ENCODE measurements at places on chromosomes 2 and 18.

DNA sequence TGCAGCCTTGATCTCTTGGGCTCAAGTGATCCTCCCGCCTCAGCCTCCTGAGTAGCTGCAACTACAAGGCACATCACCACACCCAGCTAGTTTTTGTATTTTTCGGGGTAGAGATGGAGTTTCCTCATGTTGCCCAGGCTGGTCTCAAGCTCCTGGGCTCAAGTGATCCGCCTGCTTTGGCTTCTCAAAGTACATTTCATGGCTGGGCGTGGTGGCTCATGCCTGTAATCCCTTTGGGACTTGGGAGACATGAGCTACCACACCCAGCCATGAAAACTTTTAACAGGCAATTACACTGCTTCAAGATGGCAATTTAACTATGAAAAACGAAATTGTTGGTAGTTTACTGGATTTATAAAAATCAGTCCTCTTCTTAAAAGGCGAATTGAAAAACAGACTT lies 69.7 kb downstream of the MEP1B start:
- no peak for DNase-seq

DNA sequence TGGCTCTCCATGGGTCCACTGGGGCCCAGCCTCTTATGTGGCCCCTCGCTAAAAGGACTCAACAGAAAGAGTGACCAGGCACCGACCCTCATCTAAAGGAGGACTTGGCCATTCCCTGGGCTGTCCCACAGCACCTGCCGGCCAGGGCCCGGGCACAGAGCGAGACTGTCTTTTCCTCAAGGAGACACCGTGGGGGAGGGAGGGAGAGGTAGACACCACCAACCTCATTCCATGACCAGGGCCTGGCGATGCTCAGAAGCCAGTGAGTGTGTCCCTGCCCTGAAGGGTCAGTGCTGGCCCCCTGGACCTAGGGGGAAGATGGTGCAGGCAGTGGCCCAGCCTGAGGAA lies 39.8 kb upstream of the ALPP start:
- DNase-seq: no peak

DNA sequence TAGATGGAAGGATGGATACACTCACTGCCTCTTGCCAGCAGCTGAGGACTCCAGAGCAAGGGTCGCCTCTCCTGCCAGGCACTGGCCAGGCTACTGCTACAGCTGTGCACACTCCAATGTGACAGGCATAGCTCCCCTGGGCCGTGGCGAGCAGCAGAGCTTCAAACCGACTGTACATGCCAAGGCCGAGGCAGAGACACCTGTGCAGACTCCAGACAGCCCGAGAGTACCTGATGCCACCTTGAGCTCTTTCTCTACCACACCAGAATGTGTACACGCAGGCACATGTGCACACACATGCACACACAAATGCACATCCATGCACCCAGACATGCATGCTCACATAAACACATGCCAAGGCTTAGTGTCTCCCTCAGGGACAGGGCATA lies 508.3 kb upstream of the MYT1L start:
- no peak for DNase-seq

GRCh38 chr2:157930728-157931127 lies 54.6 kb upstream of the ACVR1 start:
- DNase-seq: no peak

DNA sequence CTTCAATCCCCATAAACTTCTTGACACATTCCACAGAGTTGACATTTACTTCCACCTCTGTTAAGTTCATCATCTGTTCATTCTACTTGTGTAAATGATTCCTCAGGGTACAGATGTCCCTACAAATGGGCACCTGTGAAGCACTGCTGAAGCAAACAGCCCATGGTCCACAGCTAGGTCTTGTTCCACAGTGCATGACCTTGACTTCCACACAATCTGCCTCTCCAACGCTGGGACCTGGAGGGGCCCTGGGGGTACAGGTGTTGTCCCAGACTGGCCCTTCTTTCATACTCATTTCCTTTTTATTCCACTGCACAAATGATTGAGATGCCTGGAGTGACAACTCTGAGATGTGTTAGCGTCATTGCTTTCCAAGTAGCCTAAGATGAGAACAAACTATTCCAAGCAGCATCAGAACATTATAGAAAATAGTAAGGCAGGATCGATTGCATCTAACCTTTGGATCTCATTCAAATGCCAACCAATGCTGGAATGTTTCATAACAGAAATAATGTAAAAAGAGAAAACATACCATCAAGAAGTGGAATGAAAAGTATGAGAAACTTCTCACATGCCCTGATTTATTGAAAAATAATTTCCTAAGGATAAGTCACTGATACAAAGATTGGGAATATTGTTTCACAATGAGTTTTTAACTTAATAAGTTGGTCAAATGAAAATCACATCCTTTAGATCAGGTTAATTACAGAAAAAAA lies 31.2 kb downstream of the PIEZO2 start:
- DNase-seq: no peak

GRCh38 chr2:239991689-239992314 lies 33.3 kb downstream of the NDUFA10 start:
- peak; percentile 34 for DNase-seq

DNA sequence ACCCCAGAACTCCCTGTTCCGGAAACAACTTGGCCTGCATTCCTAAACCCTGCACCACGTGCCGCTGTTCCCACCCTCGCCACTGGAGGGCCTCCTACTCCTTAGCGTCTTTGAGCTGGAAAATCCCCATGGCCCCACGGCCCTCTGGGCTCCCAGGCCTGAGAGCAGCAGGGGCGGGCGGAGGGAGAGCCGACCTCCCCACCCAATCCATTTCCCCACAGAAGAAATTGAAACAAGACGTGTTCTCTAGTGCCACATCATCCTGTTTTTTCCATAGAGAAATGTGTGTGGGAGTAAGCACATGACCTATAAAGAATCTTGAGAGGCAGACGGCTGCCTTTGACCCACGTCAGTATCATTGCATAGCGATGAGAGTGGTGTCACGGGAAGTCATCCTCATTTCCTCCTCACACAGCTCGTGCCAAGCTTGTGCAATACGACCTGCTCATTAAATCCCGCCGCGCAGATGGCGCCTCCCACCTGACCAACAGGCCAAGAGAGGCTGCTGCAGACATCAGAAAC lies 79.2 kb downstream of the LAMA1 start:
- peak; percentile 96 for DNase-seq

DNA sequence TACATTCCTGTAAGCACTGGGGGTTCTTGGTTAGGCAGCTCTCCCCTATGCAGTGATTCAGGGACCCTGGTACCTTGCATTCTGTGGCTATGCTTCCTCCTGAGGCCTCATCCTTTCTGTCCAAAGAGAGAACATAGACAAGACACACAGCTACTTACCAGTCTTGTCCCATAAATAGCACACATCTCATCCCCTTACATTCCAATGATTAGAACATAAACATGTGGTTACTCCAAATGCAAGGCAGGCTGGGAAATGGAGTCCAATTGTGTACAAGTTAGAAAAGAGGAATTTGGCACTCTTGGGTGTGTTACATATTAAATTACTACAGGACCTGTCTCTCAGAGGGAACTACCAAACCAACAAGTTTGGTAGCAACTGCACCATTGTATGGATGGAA lies 171.3 kb downstream of the ARHGAP15 start:
- DNase-seq: no peak

GRCh38 chr18:5890331-5891183 lies 4.8 kb downstream of the TMEM200C start:
- DNase-seq: no peak

GRCh38 chr2:191923652-191923997 lies 76.7 kb upstream of the CAVIN2 start:
- DNase-seq: no peak

DNA sequence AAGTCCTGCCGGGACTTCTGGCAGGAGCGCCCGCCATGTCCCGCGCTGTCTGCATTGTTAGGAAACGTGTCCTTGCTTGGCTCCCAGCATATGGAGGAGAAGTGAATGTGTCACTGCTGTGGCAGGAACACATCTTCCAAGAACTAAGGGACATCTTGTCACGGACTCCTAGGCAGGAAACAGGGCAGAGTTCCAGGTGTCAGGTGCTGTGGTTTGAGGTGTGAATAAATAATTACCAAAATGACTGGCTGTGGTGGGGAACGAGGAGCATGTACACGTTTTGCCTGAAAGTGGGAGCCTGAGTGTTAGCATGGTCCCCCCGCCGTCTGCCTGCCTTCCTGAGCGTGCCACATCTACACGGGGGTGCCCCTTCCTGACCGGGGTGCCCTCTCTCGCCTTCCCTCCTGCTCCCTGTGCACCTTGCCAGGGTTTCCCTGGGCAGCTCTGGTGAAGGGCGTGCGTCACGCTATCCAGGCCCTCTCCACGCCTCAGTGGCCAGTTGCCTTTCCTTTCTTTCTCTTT lies 237.5 kb downstream of the LDLRAD4 start:
- DNase-seq: no peak

GRCh38 chr2:48938231-48938630 lies 182.7 kb upstream of the LHCGR start:
- no peak for DNase-seq

- DNase-seq: no peak
Observed at GRCh38 chr2:26847655-26848335, at the start of gene DPYSL5. TSS of gene DPYSL5 (plus strand) at chr2:26848132. CDS start at chr2:26898500, 50,368 bp downstream.

- DNase-seq: peak; percentile 33
Observed at GRCh38 chr2:109448946-109449788, 164.6 kb downstream of the SEPTIN10 start.

- peak; percentile 75 for DNase-seq
Observed at GRCh38 chr2:176140513-176141317, 10.6 kb upstream of the HOXD4 start.

DNA sequence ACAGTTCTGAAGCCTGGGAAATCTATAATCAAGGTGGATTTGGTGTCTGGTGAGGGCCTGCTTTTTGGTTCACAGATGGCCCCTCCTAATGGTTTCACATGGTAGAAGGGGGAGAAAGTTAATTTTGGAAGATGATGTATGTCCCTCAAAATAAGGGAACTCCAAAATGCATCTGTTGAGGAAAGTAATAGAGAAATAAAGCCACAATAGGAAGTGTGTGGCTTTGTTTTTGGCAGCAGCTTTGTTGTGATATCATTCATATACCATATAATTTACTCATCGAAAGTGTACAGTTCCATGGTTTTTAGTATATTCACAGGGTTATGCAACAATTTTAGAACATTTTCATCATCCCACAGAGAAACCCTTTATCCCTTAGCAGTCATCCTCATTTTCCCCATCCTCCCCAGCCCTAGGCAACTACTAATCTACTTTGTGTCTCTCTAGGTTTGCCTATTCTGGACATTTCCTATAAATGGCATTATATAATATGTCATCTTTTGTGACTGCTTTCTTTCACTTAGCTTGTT lies 274.0 kb upstream of the FAM98A start:
- no peak for DNase-seq

DNA sequence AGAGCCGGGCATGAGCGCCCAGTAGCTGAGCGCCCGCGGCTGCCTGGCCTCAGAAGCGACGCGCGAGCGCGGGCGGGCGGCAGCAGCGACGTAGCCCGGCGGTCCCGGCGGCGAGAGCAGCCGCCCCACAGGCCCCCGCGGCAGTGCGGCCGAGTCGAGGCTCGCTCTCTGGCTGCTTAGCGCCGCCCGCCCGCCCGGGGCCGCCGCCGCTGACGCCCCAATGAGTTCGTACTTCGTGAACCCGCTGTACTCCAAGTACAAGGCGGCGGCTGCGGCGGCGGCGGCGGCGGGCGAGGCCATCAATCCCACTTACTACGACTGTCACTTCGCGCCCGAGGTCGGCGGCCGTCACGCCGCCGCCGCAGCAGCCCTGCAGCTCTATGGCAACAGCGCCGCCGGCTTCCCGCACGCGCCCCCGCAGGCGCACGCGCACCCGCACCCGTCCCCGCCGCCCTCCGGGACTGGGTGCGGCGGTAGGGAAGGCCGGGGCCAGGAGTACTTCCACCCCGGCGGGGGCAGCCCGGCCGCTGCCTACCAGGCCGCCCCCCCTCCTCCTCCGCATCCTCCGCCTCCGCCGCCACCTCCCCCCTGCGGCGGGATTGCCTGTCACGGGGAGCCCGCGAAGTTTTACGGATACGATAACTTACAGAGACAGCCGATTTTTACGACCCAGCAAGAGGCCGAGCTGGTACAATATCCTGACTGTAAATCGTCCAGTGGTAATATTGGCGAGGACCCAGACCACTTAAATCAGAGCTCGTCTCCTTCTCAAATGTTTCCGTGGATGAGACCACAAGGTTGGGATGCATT lies 847 bp downstream of the HOXD8 start:
- DNase-seq: peak; percentile 42

- no peak for DNase-seq
Observed at GRCh38 chr18:8966821-8967220, 135.7 kb upstream of the NDUFV2 start.

- DNase-seq: peak; percentile 84
Observed at GRCh38 chr2:101388232-101388631, 929 bp upstream of the CREG2 start.

GRCh38 chr2:63424329-63425078 lies 163.8 kb downstream of the WDPCP start:
- DNase-seq: peak; percentile 56

GRCh38 chr2:55430211-55430975 lies 10.7 kb upstream of the CCDC88A start:
- no peak for DNase-seq

GRCh38 chr2:204635478-204635877 lies 90.2 kb downstream of the PARD3B start:
- peak; percentile 13 for DNase-seq

DNA sequence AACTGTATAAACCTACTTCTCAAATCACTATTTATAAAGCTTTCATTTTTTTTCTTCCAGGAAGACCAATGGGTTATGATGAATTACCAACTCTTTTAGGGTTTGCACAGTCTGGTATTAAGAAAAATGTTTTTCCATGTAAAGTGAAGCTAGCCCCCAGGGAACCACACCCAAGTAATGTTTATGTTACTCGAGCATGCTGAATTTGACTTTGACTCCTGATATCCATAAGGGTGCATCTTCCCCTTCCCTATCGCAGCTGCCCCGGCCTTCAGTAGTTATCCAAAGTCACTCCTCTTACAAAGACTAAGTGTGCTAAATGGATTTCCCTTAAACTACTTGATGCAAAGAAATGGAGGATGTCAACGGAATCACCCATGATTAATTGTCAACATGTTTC lies 21.7 kb downstream of the KCTD18 start:
- DNase-seq: no peak

- DNase-seq: no peak
Observed at GRCh38 chr2:24889221-24889620, 30.8 kb downstream of the ADCY3 start.

- no peak for DNase-seq
Observed at GRCh38 chr2:180577567-180577966, 402.8 kb upstream of the UBE2E3 start.

DNA sequence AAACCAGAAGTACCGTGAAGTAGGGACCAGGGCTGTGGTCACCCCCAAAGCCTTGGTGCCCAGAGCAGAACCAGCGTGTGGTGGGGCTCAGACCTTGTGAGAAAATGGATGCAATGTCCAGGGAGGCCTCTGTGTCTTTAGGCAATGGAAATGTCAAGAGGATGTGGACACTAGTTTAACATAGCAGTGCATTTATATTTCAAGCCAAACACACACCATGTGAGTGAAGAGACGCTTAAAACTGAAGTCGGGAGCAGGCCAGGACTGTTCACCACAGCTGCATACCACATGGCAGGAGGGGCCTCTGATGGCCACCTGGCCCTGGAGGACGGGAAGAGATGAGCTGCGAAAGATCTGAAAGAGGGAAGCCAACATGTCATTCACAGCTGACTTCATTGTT lies 87.3 kb upstream of the LDLRAD4 start:
- DNase-seq: no peak

GRCh38 chr18:9362869-9363268 lies 28.3 kb downstream of the TWSG1 start:
- DNase-seq: no peak

- DNase-seq: no peak
Observed at GRCh38 chr18:55672574-55673361, 84.8 kb upstream of the TCF4 start.

Measured in HT1080 (cell line).